ENCODE measurements at places on chromosomes 1 and 21.

DNA sequence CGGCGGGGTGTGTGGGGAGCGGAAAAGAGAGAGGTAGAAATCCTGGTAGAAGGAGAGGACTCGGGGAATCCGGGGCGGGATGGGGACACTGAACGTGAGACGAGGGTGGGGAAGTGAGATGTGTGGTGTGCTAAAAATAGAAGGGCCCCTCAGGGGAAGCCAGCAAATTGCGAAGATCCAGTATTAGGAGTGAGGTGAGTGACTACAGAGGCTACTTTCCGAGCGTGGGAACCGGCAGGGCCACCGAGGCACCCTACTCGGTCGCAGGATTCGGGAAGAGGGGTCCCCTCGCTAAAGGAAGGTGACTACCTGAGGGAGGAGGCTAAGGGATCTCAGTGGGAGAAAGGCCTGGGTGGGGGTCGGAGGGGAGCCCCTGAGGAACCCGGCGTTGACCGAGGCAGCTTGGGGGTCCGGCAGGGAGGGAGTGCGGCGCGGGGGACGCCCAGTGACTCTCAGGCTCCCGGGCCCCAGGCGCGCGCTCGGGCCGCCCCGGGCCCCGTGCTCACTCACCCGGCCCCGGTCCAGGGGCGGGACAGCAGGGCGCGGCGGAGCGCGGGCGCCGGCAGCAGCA is 318 bp downstream of the ALDH4A1 start:
- ATAC-seq = no peak

- no peak for ATAC-seq
Measured at GRCh38 chr1:21550097-21550496, 40.9 kb downstream of the ALPL start.

DNA sequence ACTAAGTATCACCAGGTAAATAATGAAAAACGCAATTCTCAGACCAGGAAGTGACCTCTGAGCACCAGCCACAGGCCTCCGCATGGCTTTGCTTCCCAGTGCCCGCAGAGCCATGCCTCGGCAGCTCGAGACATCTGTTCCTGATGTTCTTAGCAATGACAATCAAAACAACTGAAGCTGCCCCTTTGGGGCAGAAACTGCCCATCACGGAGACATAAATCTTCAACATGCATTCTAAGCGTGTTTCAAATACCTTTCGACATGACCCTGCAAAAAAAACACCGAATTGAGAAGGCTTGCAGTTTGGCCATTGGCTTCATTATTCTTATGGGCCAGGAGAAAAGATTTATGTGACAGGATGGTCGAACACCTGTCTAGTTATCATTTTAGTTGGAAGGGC is 5.8 kb upstream of the RAP1GAP start:
- no peak for ATAC-seq

DNA sequence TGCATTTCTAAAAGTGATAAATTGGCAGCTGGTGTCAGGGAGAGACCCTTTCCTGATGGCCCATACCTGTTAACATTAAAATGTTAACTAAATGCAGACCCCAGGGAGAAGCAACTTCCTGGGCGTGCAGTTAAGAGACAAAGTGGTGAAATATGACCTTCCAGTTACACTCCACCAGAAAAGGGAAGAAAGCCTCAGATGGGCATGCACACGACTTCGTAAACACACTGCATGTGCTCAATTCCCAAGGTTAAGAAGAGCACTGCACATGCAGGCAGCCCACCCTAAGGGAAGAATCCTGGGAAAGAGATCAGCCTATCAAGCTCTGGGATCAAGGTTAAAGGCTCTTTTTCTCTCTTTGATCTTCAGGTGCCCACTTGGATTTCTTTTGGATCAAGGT is 9.7 kb upstream of the GBP6 start:
- ATAC-seq = no peak

DNA sequence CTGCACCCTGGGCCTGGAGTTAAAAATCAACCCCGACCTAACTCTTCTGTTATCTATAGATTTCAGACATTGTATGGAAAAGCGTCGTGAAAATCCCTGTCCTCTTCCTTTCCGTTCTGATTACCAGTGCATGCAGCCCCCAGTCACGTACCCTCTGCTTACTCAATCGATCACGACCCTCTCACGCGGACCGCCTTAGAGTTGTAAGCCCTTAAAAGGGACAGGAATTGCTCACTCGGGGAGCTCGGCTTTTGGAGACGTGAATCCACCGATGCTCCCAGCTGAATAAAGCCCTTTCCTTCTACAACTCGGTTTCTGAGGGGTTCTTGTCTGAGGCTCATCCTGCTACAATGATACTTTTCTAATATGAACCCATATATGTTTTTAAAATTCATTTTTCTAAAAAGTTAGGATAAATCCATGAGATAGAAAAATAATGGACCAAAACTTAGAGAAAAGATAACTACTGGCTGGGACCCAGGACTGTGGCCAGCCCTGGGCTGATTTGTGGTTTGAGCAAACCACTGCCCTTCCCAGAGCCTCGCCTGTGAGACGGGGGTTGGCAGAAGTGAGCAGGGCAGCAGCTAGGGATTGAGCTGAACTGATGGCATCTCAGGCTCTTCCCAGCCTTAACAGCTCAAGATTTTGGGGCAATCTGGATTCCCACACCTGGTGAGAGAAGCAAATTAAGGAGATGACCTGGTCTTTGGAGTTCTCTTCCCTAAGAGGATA is 5.0 kb downstream of the UQCRHL start:
- ATAC-seq = no peak

DNA sequence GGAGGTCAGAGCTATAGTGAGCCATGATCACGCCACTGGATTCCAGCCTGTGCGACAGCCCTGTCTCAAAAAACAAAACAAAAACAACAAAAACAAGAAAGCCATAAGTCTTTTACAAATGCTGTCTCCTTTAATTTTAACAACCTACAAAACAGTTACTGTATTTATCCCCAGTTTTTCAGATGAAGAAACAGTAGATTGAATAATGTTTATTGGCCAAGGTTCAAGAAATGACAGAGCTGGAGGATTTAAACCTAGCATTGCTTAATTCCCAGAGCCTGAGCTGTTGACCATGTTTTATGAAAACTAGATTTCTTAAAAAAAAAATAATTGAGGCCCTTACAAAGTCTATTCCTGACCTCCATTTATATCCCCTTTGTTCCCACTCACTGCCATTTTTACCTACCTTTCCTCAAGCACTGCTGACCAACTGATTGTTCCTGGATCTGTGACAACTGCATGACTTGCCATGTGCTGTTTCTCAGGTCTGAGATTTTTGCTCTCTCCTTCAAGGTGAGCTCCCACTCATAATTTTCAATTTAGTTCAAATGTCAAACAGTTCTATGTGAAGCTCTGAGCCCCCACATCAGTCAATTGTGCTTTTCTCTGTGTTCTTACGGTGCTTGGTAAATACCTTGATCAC is 140.8 kb downstream of the CHRM3 start:
- ATAC-seq = no peak

DNA sequence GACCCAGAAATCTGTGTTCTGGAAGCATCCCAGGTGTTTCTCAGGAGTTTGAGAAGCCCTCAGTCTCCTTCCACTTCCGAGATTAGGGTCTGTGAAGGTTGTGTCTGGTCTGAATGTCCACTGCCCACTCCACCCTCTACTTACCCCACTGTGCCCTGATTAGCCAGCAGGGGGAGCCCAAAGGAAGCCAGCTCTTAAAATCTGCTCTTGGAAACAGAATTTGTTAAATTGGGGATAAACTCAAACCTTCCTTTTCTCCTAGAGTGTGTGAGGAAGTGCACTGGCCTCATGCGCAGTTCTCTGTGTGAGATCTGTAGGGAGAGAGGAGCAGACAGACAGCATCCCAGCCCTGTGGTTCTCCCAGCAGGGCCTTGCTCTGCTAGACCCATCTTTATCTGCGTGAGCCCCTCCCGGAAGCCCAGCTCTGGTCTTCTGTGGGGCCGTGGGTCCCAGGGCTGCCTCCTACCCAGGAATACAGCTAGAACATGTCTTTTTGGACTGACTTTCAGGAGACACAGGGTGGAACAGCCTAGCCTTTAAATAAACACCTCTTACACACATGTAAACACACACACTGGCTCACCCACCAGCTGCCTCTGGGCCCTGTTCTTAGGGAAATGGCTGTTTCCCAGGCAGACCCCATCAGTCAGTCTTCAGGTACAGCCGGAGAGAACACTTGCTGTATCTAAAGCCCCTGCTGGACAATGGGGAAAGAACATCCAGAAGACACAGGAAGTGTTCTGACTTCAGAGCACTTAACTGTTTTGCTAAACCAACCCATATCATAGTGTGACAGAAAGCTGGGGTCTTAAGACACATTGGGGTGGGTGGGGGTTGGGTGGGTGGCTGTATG is 52.2 kb downstream of the SMYD2 start:
- no peak for ATAC-seq

DNA sequence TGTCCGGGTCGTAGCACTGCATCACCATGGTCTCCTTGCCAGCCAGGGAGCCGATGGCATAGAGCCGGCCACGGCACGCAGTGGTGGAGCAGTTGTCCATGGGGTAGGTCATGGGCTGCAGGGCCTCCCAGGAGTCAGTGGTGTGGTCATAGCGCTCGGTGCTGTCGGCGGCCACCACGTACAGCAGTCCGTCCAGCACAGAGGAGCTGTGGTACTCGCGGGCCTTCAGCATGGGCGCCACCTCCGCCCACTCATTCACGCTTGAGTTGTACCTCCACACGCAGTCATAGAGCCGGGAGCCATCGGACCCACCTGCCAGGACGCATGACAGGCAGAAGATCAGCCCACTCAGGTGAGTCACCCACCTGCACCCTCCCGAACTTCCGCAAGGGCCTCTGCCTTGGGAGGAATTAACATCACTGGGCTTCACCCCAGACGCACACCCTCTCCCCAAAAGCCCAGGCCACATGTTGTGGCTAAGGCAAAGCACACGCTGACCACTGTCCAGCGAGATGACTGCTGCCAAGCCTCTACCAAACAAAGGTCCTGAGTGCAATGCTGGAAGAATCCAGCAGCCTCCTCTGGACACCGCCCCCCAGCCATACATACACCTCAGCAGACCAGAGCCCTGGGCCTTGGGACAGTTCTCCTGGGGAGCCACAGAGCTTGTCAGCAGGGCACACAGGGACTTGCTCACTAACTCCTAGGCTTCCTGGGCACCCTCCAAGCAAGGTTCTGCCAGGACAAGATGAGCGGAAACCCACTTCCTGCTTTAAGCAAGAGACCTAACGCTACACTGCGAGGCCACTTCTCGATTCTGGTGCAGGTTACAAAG is 3.3 kb downstream of the KLHL21 start:
- peak; percentile 10 for ATAC-seq

- ATAC-seq = no peak
Measured at GRCh38 chr1:37068260-37068659, 33.9 kb upstream of the GRIK3 start.

DNA sequence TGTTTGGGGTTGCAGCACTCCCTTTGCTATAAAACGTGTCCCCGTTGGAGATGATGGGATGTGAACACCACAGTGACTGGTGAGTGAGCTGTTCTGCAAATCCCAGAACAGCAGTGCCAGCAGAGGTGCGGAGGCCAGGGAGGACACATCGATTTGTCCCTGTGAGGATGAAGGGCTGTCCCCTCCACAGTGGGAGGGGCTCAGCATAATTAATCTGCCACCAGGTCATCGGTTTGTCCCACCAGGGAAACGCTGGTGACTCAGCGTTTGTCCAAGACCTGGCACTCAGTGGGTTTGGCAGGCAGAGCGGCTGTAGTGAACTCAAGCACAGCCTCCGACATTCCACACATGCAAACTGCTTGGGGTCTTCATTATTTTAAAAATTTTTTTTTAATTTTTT is 22.8 kb upstream of the PDE9A start:
- no peak for ATAC-seq

- ATAC-seq = no peak
Measured at GRCh38 chr1:38744452-38745350, 114.9 kb downstream of the RRAGC start.

- no peak for ATAC-seq
Measured at GRCh38 chr1:28680151-28680550, 11.6 kb downstream of the GMEB1 start.

DNA sequence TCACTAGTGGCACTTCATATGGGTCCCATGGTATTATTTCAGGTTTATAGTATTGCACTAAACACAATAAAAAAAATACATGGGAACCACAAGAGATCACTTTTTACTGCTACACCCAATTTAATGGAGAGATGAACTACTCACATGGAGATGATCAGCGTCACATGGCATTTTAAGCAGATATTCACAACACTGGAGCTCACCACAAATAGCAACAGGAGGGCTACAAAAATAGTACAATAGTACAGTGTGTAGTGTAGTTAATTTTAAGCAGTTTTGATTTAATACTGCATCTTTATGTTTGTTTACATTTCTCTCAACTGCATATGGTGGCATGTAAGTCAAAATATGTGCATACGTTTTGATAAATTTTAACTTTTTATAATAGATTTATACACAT is 31.0 kb downstream of the SNX7 start:
- ATAC-seq = no peak

DNA sequence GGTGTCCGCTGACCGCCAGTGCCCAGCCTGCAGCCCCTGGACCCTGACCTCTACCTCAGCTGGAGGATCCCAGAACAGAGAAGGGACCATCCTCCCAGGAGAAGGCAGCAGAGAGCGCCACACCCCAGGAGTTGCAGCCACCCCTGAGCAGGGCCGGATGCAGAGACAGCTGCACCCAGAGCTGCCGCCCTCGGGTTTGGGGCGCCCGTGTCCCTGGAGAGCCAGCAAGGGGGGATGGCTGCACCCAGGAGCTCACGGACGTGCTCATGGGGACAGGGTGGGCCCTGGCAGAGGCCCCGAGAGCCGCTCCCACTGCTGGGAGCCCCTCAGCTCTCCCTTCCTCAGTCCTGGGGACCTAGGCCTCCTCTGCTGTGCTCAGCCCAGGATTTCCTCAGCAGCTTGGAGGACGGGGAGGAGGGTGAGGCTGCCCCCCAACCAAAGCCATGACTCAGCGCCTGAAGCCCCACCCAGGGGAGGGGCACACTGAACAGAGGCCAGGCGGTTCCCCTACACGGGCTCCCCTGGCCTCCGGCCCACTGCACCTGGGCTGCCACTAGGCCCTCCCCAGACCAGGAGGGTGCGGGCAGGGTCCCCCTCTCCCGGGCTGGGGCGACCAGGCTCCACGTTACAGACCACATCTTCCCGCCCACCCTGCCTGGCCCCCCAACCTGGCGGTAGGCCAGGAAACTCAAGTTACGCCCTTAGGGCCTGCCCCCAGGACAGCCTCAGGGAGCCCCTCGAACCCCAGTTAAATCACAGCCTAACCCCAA is 2.2 kb downstream of the ACAP3 start:
- peak; percentile 24 for ATAC-seq

- no peak for ATAC-seq
Measured at GRCh38 chr1:99980928-99981327, 11.1 kb downstream of the SLC35A3 start.

GRCh38 chr1:158146739-158147138 is 34.0 kb upstream of the CD1D start:
- no peak for ATAC-seq

GRCh38 chr1:101081496-101082488 is 56.2 kb upstream of the DPH5 start:
- peak; percentile 98 for ATAC-seq

GRCh38 chr1:246255773-246256172 is 251.3 kb downstream of the SMYD3 start:
- no peak for ATAC-seq

DNA sequence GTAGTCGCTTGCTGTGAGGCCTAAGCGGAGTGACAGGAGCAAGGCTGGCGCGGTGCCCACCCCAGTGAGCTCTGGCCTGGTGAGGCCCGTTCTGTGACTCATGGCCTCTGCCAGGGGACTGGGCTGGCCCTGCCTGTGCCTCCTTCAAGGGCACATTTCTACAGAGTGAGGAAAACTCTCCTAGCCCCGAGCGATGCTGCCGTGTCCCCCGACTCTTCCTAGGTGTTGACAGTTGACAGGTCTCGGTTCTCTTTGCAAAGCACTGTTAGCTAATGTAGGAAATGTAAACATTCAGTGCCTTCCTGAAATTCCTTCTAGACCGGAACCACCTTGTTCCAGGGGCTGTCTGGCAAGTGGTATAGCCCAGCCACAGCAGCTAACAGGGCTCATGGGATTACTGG is 43.9 kb downstream of the ABCG1 start:
- ATAC-seq = no peak

Measured in activated CD4-positive, CD25-positive, alpha-beta regulatory T cell treated with anti-CD3 and anti-CD28 coated beads, Interleukin-2, amount 50 U/mL, for 24 hours (primary cell).